Gastrocnemius medialis (tissue), 4 donors: ENCODE measurements at places on chromosomes 7 and 10.

GRCh38 chr10:121525251-121526134 is 72.8 kb downstream of the FGFR2 start:
- H3K4me1 ChIP-seq, result no peaks in the 10 kb centered on the region
- no peak overlapping the region for H3K27ac ChIP-seq
- H3K36me3 ChIP-seq, result no peaks in the 10 kb centered on the region
- no peaks in the 10 kb centered on the region for H3K27me3 ChIP-seq
- no peak overlapping the region for H3K4me3 ChIP-seq

GRCh38 chr7:146232604-146233003 is 116.0 kb downstream of the CNTNAP2 start:
- DNase-seq, result no peak
- H3K4me3 ChIP-seq, result no peak overlapping the region
- H3K36me3 ChIP-seq, result no peaks in the 10 kb centered on the region
- no peaks in the 10 kb centered on the region for H3K27me3 ChIP-seq
- no peaks in the 10 kb centered on the region for H3K4me1 ChIP-seq

DNA sequence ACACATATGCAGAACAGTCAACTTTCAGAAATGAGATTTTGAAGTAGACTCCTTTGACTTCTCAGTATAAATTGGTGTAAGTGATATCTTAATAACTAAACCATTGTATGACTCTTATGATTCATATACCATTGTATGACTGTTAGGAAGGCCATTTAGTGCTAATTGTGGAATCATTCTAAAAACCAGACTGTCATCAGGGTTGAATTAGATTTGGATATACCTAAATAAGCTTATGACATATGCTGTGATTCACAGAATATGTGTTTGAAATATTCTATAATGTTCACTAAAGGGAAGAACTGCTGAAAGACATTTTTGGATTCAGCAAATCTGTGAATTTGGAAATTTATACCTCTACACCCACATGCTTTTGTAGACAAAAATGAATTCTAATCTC is 438.1 kb downstream of the MDFIC start:
- no peaks in the 10 kb centered on the region for H3K36me3 ChIP-seq
- no peak overlapping the region for H3K27ac ChIP-seq
- H3K4me3 ChIP-seq, result no peak overlapping the region
- DNase-seq, result no peak
- H3K4me1 ChIP-seq, result no peaks in the 10 kb centered on the region

DNA sequence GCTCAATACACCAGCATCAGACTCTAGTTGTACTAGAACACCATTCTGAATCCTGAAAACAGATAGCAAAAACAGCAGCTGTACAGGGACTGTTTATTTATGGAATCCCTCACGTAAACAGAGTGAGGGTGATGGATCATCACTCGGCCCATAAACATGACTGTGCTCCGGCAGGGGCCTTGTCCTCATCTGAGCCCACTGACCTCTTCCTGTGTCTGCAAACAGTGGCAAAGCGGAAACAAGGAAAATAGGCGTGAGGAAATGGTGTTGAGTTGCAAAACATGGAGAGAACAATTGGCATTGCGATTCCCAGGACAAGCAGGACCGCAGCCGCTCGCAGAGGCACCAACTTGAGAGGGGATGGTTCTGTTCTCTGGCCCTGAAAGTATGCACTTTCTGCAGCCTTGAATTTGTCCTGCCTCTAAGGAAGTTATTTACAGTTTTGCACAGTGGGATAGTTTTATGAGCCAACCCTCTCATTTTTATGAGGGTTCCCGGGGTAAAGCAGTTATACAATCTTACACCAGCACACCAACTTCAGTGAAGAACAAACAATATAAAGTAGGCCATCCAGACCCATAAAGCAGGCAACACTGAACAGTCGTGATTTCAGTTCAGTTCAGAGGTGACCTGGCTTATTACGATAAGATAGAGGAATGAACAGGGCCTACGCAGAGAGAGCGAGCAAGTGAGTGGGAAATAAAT is 248.0 kb upstream of the FZD8 start:
- no peaks in the 10 kb centered on the region for H3K4me1 ChIP-seq
- DNase-seq, result no peak
- H3K27me3 ChIP-seq, result peaks cover 3% of the 10 kb centered on the region
- no peak overlapping the region for H3K4me3 ChIP-seq

- H3K36me3 ChIP-seq, result no peaks in the 10 kb centered on the region
- H3K4me3 ChIP-seq, result no peak overlapping the region
- no peak for DNase-seq
- H3K4me1 ChIP-seq, result no peaks in the 10 kb centered on the region
- H3K27ac ChIP-seq, result no peak overlapping the region
These were observed 60.4 kb downstream of the LRRC17 start for GRCh38 chr7:102973096-102973802.

DNA sequence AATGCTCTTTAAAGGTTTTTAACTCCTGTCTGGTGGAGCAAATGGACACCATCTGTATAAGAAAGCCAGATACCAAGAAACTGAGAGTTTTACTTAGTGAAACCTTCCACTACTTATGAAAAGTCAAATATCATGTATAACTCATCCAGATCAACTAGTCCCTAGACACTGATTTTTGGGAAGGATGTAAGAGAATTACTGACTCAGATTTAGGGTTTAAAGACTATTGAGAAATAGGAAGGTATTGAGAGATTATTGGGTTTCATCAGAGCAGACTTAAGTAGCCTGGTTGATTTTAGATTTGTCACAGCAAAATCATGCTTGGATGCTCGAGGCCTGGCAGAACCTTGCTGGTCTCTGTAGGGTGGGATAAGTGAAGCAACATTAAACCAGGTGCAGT is 3.1 kb downstream of the CSTF2T start:
- DNase-seq, result no peak
- H3K36me3 ChIP-seq, result peaks cover 5% of the 10 kb centered on the region
- H3K27me3 ChIP-seq, result no peaks in the 10 kb centered on the region

GRCh38 chr7:68125168-68125567 is 1128.5 kb downstream of the TYW1 start:
- H3K4me1 ChIP-seq, result no peaks in the 10 kb centered on the region
- no peak overlapping the region for H3K27ac ChIP-seq
- H3K27me3 ChIP-seq, result no peaks in the 10 kb centered on the region

- no peaks in the 10 kb centered on the region for H3K27me3 ChIP-seq
- H3K4me3 ChIP-seq, result no peak overlapping the region
- H3K27ac ChIP-seq, result peak overlapping the region; percentile 91
- DNase-seq, result no peak
- H3K36me3 ChIP-seq, result no peaks in the 10 kb centered on the region
These were observed 124.2 kb downstream of the ARHGAP12 start for GRCh38 chr10:31804352-31804810.

GRCh38 chr7:1532456-1533254 is 2.2 kb downstream of the MAFK start:
- H3K4me1 ChIP-seq, result peaks cover 51% of the 10 kb centered on the region
- no peaks in the 10 kb centered on the region for H3K27me3 ChIP-seq
- no peaks in the 10 kb centered on the region for H3K36me3 ChIP-seq
- peak; percentile 81 for DNase-seq
